ENCODE measurements at places on chromosomes 11 and 22.

GRCh38 chr22:22604326-22605073, 39.9 kb upstream of the GGTLC2 start:
- no peaks in the 10 kb centered on the region for H3K36me3 ChIP-seq
- no peaks in the 10 kb centered on the region for H3K4me1 ChIP-seq
- H3K27ac ChIP-seq: no peak overlapping the region
- H3K4me3 ChIP-seq: no peak overlapping the region

GRCh38 chr11:114678125-114679036, at the start of gene NXPE2:
TSS of gene NXPE2 (plus strand) at chr11:114678527. CDS start at chr11:114678576, 49 bp downstream.
- DNase-seq: no peak
- no peak within 1 kb of the TSS for H3K4me3 ChIP-seq
- H3K4me1 ChIP-seq: no peaks in the 10 kb centered on the region
- H3K27me3 ChIP-seq: no peaks in the 10 kb centered on the region

DNA sequence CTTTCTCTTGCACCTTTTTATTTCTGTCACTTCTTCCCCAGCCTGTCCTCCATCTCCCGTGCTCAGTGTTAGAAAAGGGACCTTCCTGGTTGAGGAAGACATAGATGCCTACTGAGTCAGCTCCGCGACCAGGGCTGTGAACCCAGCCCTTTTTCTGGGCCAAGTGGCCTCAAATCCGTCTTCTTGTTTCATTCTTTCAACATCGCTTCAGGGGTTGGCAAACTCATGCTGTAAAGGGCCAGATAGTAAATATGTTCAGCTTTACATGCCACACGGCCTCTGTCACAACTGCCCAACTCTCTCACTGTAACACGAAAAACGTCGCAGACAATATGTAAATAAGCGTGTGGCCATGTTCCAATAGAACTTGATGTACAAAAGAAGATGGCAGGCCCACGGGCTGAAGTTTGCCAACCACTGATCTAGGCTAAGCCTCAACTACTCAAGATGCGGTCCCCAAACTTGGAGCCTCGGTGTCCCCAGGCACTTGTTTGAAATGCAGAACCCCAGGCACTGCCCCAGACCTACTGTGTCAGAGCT, 338.4 kb downstream of the MN1 start:
- no peak overlapping the region for H3K27ac ChIP-seq
- H3K4me3 ChIP-seq: no peak overlapping the region
- H3K36me3 ChIP-seq: no peaks in the 10 kb centered on the region
- H3K4me1 ChIP-seq: no peaks in the 10 kb centered on the region
- no peaks in the 10 kb centered on the region for H3K27me3 ChIP-seq

DNA sequence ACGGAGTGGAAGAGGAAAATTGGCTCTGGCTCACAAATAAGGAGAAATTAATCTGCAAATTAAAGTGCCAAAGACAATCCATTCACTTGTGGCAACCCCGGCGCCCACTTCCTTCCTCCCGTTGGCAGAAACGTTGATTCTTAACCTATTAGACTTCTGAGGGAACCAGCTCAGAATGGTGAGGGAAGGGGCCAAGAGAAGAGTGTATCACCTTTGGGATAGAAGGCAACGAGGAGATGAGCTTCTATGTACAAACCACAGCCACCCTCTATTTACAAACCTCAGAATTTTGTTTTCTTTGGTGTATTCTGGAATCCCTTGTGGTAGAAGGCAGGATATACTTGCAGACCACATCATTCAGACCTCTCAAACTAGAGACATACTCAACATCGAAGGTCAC, 1.1 kb downstream of the MB start:
- no peaks in the 10 kb centered on the region for H3K27me3 ChIP-seq
- H3K4me1 ChIP-seq: no peaks in the 10 kb centered on the region
- H3K27ac ChIP-seq: no peak overlapping the region
- H3K36me3 ChIP-seq: no peaks in the 10 kb centered on the region
- no peak for DNase-seq
- no peak overlapping the region for H3K4me3 ChIP-seq

DNA sequence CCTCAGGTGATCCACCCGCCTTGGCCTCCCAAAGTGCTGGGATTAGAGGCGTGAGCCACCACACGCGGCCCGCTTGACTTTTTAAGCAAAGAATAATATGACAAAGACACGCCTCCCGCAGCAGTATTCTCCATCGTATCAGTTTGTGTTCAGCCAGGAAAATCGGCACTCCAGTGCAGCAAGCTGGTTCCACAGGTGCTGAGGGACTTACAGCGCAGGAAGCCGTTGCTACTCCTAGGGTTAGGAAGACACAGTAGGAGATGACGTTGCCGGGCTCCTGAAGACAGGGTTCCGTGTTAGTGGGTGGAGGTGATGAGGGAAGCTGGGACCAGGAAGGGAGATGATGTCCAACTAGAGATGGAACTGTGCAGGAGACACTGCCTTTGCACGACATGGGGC, 65.8 kb upstream of the CECR2 start:
- H3K36me3 ChIP-seq: no peaks in the 10 kb centered on the region

GRCh38 chr11:86374069-86374468, 618 bp upstream of the CCDC81 start:
- no peaks in the 10 kb centered on the region for H3K4me1 ChIP-seq
- no peaks in the 10 kb centered on the region for H3K36me3 ChIP-seq
- no peak overlapping the region for H3K27ac ChIP-seq
- H3K27me3 ChIP-seq: no peaks in the 10 kb centered on the region

DNA sequence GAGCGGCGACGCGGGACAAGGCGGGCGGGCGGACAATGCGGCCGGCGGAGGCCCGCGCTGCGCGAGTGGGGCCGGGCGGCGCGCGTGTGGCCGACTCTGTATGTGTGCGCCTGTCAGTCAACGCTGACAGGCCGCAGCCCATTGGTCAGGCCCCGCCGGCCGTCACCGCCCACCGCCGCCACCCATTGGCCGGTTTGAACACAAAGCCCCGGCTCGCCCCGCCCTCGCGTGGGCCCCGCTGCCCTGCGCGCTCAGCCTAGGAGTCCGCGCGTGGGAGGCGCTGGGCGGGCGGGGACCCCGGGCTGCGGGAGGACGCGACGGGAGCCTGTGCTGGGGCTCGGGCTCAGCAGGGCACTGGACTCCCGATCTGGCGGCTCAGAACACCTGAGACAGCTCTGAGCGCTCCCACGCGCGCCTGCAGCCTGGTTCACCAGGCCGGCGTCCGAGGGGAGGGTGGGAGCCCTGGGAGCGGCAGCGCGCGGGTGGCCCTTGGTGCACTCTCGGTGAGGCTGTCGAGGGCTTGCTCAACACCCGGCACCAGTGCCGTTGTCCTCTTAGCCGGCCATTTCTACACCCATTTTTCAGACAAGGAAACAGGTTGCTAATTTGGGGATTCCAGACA, at the start of gene SUN2:
SUN2 (minus strand) TSS at position 88 of the 622 bp plus-strand sequence. CDS start 3,370 bp downstream, outside the sequence.
- peaks cover 14% of the 10 kb centered on the region for H3K36me3 ChIP-seq
- H3K4me3 ChIP-seq: peak within 1 kb of the TSS; percentile 60
- peaks cover 8% of the 10 kb centered on the region for H3K4me1 ChIP-seq

- no peaks in the 10 kb centered on the region for H3K27me3 ChIP-seq
- no peaks in the 10 kb centered on the region for H3K36me3 ChIP-seq
- H3K27ac ChIP-seq: peak overlapping the region; percentile 25
- DNase-seq: no peak
- H3K4me3 ChIP-seq: no peak overlapping the region
Measured at GRCh38 chr11:79045800-79046304, 395.0 kb downstream of the TENM4 start.

DNA sequence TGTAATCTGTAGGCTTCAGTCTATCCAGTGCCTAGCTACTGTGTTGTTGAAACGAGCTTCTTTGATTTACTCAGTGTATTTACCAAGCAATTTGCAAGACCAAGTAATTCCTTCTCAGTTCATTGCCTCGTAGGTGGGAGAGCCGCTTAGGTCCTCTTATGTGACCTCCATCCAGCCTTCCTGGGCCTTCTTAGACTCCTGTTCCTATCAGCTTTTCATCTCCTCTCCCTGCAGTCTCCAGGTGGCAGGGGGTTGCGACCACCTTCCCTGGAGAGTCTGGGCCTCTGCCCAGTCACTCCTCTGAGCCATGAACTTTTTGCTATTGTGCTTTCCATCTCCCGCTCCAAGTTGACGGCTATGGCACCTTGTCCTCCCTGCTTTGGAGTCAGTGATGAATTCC, 251.8 kb downstream of the KIRREL3 start:
- no peaks in the 10 kb centered on the region for H3K36me3 ChIP-seq
- no peak overlapping the region for H3K27ac ChIP-seq
- no peaks in the 10 kb centered on the region for H3K27me3 ChIP-seq
- no peak overlapping the region for H3K4me3 ChIP-seq
- H3K4me1 ChIP-seq: peaks cover 5% of the 10 kb centered on the region

DNA sequence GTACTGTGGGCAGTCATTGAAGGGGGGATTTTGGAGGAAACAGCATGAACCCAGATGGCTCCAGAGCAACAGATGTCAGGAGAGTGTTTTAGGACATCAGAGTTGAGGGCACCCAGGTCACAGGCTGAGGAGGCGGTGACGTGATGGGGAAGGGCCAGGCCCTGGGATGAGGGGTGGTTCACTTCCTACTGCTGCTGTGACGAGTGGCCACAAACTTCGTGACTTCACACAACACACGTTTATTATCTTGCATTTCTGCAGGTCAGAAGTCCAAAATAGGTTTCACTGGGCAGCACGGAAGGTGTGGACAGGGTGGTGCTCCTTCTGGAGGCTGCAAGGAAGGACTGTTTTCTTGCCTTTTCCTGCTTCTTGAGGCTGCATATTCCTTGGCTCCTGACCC, 77.7 kb upstream of the RAB1B start:
- H3K4me3 ChIP-seq: no peak overlapping the region
- no peaks in the 10 kb centered on the region for H3K4me1 ChIP-seq
- H3K36me3 ChIP-seq: peaks cover 5% of the 10 kb centered on the region
- no peak overlapping the region for H3K27ac ChIP-seq
- H3K27me3 ChIP-seq: no peaks in the 10 kb centered on the region
- no peak for DNase-seq

- no peak for DNase-seq
Measured at GRCh38 chr11:32225571-32226285, 134.9 kb downstream of the RCN1 start.

DNA sequence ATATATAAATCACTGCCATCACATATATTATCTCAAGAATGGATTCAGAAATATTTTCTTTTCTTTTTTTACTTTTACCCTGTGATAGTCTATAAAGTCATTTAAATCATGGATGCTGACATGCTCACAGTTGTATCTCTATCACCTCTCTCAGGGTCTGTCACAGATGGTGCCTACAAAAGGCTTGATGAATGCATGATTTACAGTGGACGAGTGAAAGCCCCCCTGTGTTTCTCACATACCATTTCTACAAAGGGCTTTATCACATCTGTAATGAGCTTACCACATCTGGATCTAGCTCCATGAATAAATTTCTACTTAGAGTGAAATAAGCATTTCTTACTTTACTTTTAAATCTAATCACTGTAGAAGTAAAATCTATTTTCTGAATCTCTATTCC, 121.4 kb upstream of the CARD18 start:
- H3K4me3 ChIP-seq: no peak overlapping the region
- no peak for DNase-seq
- H3K27me3 ChIP-seq: no peaks in the 10 kb centered on the region

DNA sequence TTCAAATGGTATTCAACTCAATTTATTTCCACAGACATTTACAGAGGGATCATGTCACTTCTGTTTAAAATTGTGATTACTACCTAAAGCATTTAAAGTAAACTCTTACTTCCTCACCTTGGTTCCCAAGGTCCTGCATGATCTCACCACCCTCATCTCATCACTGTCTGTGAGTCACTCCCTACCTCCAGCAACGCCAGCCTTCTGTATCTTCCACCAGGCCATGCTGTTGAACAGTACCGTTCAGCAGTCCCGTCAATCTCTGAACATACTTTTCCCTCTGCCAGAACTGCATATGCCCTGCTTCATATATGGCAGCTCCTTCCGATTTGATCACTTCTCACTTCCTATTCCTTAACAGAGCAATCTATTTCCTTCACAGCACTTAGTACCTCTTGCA, 2.0 kb downstream of the FBXO3 start:
- H3K4me3 ChIP-seq: peak overlapping the region; percentile 88

GRCh38 chr11:128840137-128840536, 27.0 kb downstream of the KCNJ1 start:
- H3K4me3 ChIP-seq: no peak overlapping the region
- peaks cover 27% of the 10 kb centered on the region for H3K4me1 ChIP-seq
- no peak for DNase-seq
- H3K27me3 ChIP-seq: no peaks in the 10 kb centered on the region
- no peaks in the 10 kb centered on the region for H3K36me3 ChIP-seq

DNA sequence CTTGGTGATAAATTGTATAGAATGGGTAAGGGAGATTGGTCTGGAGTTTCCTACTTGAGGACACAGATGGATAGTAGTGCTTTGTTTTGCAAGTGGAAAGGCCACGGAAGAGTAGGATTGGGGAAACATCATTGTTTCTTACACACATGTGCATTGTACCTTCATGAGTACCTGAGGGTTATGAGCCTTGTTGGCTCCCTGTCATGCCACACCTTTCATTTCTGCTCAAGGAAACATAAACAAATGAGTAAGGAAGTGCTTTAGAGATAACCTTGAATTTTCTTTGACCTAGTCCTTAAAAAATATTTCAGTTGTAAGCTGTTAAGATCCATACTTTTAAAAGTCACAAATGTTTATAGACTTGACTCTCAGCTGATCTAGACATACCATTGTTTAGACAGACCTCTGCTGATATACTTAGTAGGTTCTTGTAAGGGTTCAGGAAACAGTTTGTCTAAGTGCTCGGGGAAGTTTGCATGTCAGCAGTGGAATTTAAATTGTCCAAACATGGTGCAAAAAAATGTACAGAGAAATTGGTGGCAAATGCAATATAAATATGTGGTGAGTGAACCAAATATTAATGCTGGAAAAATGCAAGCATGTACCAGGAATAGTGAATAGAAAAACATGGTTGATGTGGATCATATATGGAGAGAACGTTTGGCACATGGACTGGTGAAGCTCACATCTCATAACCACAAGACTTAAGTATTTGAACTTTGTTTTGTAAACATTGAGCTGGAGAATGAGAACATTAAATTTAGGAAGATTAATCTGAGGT, 40.9 kb downstream of the GAS2 start:
- DNase-seq: no peak
- no peak overlapping the region for H3K4me3 ChIP-seq
- H3K27me3 ChIP-seq: no peaks in the 10 kb centered on the region

Measured in kidney (tissue), 22 donors.